ENCODE measurements at places on chromosomes 12 and 14. TPM values are rescaled to one million over a fixed set of nuclear protein-coding genes. Genes with fewer than 3 reads are reported as not detected.

The SLC25A47 gene
- total RNA-seq = not detected

The CD69 gene
- not detected for total RNA-seq

The RNASE3 gene
- not detected for total RNA-seq

The HRK gene
- total RNA-seq = 1.0 TPM

The CCDC184 gene
- total RNA-seq = 3.7 TPM

The DNAI7 gene
- total RNA-seq = not detected

The BEGAIN gene
- 6.6 TPM for total RNA-seq

The VDR gene
- 1.1 TPM for total RNA-seq

The KRT80 gene
- not detected for total RNA-seq

All from GM23338 (cell line).